Stimulated activated CD4-positive, alpha-beta T cell treated with anti-CD3 and anti-CD28 coated beads, Interleukin-1b, Interleukin-23, amount 100 ng/mL, for 1 hour (primary cell): ENCODE measurements at places on chromosomes 5 and 9.

DNA sequence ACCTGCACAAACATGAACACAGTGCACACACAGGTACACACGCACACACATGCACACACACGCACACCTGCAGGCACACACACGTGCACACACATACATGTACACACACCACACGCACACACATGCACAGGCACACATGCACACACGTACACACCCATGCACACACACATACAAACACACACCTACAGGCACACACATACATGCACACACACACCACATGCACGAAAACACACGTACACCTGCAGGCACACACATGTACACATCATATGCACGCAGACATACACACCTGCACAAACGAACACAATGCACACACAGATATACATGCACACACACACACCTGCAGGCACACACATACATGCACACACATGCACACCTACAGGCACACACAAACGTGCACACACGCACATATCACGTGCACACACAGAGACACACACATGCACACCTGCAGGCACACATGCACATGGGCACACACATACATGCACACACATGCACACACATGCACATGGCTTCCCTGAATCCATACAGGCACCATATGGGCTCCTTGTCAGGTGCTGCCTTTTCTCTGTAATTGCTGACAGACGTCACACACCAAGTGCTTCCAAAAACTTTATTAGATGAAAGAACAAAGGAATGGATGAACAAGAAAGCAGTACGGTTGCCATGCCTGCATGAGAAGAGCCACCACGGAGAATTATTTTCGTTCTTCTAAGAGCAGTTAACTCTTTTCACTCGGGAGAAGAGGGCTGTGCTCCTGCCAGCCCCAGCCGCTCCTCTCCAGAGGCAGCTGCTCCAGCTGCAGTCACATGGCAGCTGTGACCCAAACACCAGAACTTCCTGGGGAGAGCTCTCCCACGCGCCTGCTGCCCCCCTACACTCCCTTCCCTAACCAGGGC is 57.2 kb downstream of the EXD3 start:
- DNase-seq, result no peak

DNA sequence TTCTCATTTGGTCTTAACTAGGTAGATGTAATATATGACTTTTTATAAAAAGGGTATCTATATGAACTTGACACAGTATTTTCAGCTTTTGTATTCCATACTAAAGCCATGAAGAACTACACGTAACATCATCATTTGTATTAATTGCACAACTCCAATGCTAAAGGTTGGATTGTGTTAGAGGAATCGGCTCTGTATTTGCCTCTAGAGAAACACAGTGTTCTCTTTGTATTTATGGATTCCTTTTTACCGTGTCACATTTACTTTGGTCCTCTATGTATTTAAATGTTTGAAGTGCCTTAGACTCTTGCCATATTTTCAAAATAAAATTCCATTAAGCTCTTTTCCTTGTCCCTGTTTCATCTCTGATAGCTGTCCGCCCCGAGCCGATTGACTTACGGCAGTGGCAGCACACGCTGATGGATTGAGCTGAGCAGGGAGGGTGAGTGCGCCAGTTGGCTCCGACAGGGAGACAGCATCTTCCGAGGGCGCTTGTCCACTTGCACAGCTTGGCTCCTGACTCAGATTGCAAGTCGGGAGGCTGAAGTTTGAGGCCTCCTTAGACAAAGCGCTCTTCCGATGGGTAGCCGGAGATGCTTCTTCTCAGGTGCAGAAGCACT is 95.6 kb upstream of the DMRT1 start:
- DNase-seq, result no peak

GRCh38 chr9:121757281-121757585 is 105.8 kb downstream of the DAB2IP start:
- DNase-seq, result no peak

DNA sequence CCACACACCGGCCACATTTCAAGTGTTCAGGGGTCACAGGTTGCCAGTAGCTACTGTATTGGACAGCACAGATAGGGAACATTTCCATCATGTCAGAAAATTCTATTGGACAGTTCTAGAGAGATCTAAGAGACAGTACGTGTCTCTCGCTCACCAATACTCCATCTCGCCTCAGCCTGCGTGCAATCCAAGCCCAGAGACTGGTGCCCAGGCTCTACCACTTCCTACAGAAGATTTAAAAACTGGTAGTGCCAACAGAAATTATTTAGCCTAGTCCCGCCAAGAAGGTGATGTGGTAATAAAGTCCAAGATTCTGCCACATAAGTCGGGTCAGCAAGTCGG is 390 bp upstream of the SNX2 start:
- DNase-seq, result no peak

DNA sequence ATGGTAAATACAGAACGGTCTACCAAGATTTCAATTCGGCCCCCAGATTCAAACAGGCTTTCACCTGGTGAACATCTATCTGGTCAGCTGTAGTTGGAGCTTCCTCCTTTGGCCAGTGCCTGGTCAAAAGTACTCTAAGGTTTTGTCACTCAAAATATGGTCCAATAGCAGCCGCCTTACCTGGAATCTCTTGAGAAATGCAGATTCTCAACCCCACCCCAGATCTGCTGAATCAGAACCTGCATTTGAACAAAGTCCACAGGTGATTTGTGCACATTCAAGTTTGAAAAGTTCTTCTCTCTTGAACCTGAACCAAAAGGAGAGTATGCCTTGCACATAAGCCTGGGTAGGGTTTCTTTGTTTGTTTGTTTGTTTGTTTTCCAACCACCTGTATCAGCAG is 17.6 kb upstream of the WHRN start:
- no peak for DNase-seq

DNA sequence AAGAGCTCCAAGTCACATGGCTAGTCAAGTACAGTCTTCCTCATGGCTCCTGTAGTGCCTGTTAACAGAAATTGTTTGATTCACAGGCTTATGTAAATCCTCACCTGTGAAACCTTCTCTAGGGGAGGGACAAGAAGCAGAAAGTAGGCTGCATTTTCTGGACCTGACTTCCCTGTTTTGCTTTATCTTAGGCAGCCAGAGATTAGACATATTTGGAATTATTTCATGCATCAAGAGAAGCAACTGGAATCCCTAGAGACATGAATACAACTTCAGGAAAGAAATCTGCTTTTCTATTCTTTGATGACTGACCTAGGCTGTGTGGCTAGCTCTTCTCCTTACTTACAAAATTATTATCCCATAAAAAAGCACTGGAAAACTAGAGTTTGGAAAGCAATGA is 52.3 kb downstream of the CAST start:
- no peak for DNase-seq

GRCh38 chr5:68458416-68459021 is 243.0 kb downstream of the PIK3R1 start:
- no peak for DNase-seq

- no peak for DNase-seq
These were observed 9.0 kb downstream of the MYMK start for GRCh38 chr9:133515615-133516255.

DNA sequence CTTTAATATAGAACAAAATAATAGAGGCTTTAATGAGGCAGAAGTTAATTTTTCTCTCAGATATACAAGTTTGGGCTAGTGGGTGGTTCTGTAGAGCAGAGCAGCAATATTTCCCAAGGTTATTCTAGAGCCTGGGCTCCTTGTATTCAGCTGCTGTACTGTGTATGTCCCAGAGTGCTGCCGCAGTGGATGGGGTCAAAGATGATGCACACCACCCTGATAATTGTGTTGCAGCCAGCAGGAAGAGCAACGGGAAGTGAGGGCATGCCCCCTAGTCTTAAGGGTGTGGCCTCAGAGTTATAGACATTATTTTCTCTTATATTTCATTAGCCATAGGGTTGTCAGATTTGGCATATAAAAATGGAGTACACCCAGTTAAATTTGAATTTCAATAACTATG is 23.9 kb upstream of the KIF4B start:
- no peak for DNase-seq

DNA sequence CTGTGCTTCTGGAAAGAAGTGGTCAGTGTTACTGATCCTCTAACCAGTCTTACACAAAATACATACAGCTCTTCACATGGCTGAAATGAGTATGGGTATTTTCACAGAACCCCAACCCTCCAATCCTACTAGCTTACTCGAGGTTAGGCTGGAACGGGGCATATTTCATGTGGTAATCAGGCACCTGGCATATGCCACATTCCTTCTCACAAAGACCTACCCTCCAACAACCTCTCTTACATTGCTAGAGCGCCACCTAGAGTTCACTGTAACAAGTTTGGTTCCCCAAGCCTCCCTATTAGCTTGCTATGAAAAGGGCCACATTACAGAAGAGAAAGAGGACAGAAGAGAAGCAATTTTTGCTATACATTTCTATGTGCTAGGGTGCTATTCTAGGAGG is 597.3 kb downstream of the PRELID2 start:
- no peak for DNase-seq

DNA sequence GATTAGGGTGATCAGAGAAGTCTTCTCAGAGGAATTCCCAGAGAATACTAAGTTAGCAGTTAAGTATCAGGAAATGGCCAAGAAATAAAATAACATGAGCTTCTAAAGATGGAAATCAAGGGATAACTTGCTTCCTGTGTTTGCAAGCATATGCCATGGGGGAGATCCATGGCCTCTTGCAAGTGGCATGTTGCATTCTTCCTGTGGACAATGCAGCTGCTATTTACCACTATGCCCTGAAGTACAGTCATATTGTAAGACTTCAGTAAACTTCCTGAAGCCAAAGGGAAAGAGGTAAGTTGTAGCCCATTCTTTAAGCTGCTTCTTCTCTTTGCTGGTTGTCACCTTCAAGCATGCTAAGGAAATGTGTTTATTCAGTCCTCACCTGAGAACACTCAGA is 154.7 kb upstream of the RUSC2 start:
- no peak for DNase-seq

DNA sequence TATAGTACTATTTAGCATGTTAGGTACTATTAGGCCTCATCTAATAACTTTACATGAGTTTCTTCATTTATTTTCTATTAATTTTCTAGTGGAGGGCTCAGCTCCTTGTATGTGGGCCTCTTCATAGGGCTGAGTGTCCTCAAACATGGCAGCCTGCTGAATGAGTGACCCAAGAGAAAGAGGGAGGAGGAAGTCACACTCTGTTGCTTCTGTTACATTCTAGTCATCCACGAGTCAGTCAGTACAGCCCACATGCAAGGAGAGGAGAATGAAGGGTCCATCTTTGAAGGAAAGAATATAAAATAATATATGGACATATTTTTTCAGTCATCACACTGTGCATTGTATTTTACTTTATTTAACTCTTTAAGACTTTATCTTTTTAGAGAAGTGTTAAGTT is 66.6 kb upstream of the NR3C1 start:
- DNase-seq, result no peak

DNA sequence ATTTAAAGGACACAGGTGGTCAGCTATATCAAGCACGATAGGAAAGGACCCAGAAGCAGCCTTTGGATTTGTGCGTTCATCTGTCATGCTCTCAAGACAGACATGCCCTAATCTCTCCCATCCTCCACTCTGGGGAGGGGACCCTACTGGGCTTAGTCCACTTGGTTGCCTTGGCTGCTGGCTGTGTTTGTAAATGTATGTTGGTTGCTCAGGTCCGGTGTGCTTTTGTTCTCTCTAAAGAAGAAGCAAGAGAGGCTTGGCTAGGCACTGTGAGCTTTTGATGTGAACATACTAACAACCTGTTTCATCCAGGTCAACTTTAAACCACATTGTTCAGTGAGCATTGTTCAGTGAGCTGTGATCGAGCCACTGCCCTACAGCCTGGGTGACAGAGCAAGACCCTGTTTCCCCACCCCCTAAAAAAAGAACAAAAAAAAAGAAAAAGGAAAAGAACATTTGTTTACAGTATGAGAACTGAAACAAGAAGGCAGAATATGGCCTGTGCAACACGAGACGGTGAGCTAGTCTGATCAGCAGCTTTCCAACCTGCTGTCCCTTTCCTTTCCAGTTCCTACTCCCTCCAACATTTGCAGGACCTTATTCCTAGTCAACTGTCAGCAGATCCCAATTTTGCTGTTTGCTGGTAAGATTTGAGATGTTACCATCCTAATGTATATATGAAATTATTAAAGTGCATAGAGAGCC is 228.3 kb downstream of the ARHGAP26 start:
- no peak for DNase-seq

DNA sequence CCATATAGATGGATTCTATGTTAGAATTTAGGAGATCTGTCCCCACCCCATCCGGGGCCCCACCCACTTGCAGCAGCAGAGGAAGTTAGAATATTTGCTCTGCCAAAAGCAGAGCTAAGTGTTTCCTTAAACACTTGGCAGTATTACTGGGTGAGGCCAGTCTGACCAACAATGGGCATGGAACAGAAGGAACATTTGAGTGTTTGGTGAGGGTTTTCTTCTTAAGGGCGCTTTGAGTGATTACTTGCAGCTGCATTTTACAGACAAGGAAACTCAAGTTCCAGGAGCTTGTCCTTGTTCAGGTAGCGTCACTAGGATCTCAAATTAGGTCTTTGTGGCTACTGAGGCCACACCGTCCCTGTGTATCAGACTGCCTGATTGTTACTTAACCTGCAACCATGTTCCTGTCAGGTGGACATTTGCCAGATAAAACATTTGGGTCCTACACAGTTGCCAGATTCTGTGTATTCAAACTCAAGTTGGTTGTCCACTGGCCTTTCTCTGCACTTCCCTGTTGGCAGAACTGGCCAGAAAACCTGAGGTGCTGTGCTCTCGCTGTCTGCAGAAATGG is 59.3 kb downstream of the SLC46A2 start:
- no peak for DNase-seq

DNA sequence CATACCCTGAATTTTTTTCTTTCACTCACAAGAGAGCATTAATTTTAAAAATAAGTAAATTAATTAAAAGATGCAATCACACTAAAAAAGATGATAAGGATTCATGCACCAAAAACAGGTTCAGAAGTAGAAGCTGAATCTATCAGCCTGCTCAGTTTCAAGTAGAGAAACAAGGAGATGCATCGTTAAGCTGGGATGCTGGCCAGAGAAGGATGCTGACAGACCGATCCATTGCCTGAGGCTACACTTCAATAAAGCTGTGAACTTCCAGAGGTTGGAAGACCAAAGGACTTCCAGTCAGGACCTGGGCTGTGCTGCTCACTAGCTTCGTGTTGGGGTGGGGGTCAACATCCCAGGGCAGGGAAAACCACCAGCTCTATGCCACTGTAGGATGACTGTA is 457.7 kb downstream of the EFNA5 start:
- DNase-seq, result no peak

- DNase-seq, result no peak
These were observed 54.5 kb downstream of the ADAM19 start for GRCh38 chr5:157520911-157521703.

- DNase-seq, result no peak
These were observed 82.0 kb downstream of the SIL1 start for GRCh38 chr5:139116100-139116655.

GRCh38 chr9:113042884-113043657 is 13.5 kb downstream of the ZFP37 start:
- DNase-seq, result no peak

DNA sequence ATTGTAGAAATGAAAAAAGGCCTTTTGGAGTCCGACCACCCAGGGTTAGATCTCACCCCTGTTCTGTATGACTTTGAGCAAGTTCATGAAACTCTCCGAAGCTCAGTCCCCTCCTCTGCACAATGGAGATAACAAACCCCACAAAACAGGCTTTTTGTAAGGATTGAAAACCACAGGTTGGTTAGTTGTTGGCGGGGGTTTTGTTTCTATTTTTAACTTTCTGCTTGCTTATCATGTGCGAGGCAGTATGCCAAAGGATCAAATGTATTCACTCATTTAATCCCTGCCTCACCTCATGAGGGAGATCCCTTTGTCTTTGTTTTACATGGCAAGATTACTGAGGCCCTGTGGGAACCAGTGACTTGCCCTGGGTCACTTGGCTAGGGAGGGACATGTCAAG is 539.1 kb downstream of the CDK5RAP2 start:
- DNase-seq, result no peak
